ENCODE measurements at places on chromosomes 16 and 17. TPM values are rescaled to one million over a fixed set of nuclear protein-coding genes. Genes with fewer than 3 reads are reported as not detected.

DNA sequence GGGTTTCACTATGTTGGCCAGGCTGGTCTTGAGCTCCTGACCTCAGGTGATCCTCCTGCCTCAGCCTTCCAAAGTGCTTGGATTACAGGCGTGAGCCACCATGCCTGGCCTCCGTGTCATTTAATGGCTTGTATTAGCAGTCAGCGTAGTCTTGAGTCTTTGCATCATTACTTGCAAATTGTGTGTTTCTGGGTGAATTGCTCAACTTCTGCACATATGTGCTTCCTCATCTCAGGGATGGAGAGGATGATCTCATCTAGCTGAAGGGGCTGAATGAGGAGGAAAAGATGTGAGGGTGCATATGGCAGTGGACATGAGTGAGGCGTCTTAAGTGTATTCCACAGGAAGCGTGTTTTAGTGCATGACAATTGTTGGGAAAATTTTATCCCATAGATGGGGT is 155.8 kb downstream of the SNX29 start:
- DNase-seq, result no peak

GRCh38 chr17:49521088-49521450 is 26.0 kb downstream of the NGFR start:
- DNase-seq, result no peak

- DNase-seq, result no peak
These were observed 610 bp downstream of the PIK3R5 start for GRCh38 chr17:8964801-8965393.

GRCh38 chr17:64565563-64565962 is 58.8 kb downstream of the CEP95 start:
- no peak for DNase-seq

- DNase-seq, result peak; percentile 6
These were observed 2.8 kb downstream of the HAGH start for GRCh38 chr16:1823821-1824220.

GRCh38 chr17:73455767-73456166 is 144.0 kb upstream of the CDC42EP4 start:
- DNase-seq, result no peak

DNA sequence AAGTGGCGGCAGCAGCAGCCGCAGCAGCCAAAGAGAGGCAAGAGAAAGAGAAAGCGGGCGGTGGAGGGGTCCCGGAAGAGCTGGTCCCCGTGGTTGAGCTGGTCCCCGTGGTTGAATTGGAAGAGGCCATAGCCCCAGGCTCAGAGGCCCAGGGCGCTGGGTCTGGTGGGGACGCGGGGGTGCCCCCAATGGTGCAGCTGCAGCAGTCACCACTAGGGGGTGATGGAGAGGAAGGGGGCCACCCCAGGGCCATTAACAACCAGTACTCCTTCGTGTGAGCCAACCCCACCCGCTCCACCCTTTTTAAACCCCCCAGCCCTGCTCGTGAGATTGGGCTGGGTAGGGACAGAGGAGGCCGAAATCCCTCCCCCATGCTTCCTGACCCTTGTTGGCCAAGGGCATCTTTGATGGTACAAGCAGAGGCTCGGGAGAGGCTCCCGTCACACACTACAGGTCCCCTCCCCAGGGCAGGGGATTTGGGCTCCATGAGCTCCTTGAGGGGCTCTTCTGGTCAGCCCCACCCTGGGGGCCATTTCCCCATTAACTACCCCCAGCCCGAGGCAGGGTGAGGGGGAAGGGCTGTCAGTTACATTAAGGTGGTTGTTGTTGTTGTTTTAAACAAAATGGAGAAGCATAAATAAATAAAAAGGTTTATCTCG is 4.6 kb upstream of the ATP2A1 start:
- DNase-seq, result peak; percentile 28

DNA sequence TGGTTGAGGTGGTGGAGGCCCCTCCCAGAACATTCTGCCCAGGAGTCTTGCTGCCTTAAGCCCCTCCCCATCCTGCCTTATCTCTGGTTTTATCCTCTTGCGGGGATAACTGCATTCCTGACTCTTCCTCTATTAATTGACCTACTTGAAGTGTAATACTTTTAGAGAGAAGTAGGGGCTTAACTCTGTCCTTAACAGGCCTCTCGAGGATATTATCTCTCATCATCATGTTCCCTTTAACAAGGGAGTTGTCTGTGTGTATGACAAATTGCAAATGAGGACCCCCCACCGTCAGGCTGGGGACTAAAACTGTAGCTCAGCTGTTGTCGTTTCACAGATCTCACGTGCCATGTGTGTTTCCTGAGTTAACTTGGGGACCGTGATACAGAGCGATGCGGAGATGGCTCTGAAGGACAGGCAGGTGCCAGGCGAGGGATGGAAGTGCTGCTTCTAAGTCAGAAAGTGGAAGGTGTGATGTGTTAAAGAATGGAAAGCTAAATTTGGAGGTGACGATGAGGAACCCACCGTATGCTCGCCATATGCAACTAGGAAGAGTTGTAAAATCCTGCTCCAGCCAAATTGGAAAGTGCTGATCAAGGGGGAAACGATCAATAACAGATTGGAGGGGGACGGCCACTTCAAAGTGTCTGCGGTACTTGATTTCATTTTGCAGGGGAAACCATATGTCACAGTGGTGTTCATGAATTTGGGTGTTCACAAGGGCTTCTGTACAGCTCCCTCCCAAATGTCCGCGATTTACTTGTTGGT is 106.3 kb downstream of the RPTOR start:
- DNase-seq, result no peak

DNA sequence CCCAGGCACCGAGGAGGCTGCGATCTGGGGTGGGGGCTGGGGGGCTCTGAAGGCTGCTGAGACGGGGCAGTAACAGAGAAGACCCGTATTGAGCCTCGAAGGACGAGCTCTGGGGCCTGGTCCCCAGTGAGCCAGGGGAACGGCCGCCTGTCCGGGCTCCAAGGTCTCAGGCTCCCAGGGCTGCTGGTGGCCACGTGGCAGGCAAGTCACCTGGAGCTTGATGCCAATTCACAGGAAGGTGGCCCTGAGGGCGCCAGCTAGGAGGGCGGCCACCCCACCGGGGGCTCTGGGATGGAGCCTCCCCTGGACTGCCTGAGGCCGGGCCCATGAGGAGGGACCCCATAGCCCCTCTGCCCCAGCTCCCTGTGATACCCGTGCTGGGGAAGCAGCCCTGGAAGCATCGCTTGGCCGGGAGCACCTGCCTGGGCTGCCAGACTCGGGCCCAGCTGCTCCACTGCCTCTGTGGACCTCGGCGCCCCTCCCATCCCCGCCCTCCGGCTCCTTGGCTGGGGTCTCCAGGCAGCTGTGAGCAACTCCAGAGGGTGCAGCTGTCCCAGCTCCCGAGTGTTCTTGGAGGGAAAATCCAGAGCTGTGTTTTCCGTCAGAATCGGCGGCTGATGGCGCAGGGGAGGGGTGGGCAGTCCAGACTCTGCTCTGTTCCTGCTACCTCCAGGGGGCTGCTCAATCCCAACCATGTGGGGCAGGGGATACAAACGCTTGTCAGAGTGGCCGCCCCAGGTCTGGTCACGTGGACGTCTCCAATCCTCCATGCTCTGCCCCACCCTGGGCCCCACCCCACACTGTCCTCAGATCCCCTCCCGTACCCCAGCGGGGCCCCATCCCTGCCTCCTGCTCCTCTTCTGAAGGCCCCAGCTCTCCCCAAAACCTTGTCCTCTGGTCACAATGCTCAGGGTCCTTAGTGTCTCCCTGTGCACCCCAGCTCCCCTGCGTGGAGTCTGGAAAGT is 67.2 kb upstream of the GNG13 start:
- no peak for DNase-seq

DNA sequence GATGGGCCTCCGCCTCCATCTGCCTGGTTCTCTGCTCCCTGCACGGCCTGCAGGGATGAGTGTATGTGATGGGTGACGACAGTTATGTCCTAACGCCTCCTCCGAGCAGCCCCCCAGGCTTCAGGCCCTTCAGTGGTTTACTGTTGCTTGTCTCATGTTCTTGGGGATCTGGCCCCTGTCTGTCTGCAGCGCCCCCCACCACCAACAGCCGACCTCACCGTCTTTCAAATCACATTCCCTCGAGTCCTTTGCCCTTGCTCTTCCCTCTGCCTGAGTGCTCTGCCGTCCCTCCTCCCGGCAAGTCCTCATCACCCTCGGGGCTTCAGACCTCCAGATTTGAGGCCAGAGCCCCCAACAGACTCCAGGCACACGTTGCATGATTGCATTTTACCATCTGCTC is 18.2 kb downstream of the METTL22 start:
- DNase-seq, result no peak

- DNase-seq, result no peak
These were observed 92.2 kb downstream of the MAF start for GRCh38 chr16:79508294-79508693.

DNA sequence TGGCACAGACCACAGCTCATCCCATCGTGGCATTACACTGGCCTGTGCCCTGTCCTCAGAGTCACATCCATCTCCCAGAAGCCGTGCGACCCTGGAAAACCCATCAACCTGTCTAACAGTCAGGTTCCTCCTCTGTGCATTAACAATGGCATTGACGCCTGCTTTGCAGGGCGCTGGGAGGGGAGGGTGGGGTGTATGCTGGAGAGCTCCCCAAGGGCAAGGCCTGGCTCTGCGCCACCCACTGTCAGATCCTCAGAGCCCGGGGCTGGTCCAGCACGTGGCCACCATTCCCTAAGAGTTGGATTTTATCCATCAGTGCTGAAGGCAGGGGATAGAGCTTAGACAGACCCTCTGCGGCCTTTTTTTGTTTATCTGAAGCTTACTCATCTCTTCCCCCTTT is 28.7 kb downstream of the NOS2 start:
- DNase-seq, result no peak

GRCh38 chr16:17206712-17207111 is 264.0 kb downstream of the XYLT1 start:
- DNase-seq, result no peak

- DNase-seq, result peak; percentile 3
These were observed 415.1 kb downstream of the NPIPA8 start for GRCh38 chr16:17921357-17921978.

DNA sequence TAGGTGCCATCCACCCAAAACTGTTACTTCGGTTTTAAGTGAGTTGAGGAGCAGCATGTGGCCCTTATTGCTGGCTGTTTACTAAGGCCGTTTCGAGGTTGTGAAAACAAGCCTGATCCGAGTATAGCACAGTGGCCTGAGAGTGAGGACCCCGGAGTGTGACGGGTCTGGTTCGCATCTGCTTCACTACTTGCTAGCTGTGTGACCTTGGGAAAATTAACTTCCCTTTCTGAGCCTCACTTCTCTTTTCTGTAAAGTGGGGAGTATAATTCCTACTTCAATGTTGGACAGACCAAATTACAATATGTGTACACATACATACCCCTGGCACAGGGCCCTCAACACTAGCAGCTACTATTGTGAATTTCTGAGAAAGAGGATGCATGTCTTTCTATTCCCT is 11.7 kb upstream of the HEATR6 start:
- DNase-seq, result no peak

DNA sequence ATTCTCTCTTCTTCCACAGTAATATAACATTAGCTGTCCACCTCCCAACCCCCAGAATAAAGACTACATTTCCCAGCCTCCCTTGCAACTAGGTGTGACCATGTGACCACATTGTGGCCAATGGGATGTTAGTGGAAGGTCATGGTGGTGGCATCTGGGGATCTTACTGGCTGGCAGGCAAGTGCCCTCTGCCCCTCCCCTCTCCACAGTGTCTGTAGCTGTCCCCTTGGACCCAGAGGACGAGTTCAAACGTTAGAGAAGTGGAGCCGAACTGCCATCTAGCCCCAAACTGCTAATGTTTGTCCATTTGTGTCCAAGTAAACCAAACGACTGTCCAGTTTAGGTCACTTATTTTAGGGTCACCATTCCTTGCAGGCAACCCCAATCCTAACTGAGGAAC is 26.6 kb upstream of the KCNG4 start:
- peak; percentile 51 for DNase-seq

GRCh38 chr17:45393411-45393810 is 39.3 kb downstream of the ARHGAP27 start:
- no peak for DNase-seq

GRCh38 chr16:47377154-47377553 is 83.7 kb downstream of the ITFG1 start:
- peak; percentile 44 for DNase-seq

DNA sequence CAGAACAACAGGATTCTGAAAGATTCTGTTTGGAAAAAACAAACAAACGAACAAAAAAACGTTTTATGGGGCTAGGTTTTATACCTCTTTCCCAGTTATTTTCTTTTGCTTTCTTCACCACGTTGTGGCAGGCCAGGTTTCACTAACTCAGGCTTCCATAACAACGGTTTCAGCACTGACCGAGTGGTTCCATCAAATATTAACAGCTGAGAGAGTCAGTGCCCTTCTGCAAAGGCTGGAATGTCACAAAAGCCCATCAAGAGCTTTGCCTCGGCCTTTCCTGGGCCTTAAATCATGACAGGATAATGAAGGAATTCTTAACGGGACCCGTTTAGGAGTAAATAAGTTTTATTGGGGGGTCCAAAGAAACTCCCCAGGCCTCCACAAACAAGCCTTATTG is 34.2 kb downstream of the MPHOSPH6 start:
- no peak for DNase-seq

GRCh38 chr16:11356573-11357331 is 11.5 kb downstream of the RMI2 start:
- no peak for DNase-seq

- no peak for DNase-seq
These were observed 378.6 kb downstream of the UTP18 start for GRCh38 chr17:51638971-51639370.

- DNase-seq, result no peak
These were observed 61.4 kb upstream of the ARHGAP44 start for GRCh38 chr17:12727881-12728280.

GRCh38 chr17:4903051-4903818 is at the start of gene CHRNE:
Gene CHRNE (minus strand): TSS chr17:4903098. CDS start chr17:4903063, 35 bp downstream.
- peak; percentile 84 for DNase-seq

- no peak for DNase-seq
These were observed 97.9 kb downstream of the HS3ST3B1 start for GRCh38 chr17:14398766-14399165.

GRCh38 chr17:909642-910323 is 69.8 kb downstream of the NXN start:
- no peak for DNase-seq

- DNase-seq, result peak; percentile 78
These were observed 382.3 kb downstream of the SLC39A11 start for GRCh38 chr17:72710202-72710601.

GRCh38 chr16:67364600-67365235 is 28.6 kb downstream of the TPPP3 start:
- DNase-seq, result no peak

DNA sequence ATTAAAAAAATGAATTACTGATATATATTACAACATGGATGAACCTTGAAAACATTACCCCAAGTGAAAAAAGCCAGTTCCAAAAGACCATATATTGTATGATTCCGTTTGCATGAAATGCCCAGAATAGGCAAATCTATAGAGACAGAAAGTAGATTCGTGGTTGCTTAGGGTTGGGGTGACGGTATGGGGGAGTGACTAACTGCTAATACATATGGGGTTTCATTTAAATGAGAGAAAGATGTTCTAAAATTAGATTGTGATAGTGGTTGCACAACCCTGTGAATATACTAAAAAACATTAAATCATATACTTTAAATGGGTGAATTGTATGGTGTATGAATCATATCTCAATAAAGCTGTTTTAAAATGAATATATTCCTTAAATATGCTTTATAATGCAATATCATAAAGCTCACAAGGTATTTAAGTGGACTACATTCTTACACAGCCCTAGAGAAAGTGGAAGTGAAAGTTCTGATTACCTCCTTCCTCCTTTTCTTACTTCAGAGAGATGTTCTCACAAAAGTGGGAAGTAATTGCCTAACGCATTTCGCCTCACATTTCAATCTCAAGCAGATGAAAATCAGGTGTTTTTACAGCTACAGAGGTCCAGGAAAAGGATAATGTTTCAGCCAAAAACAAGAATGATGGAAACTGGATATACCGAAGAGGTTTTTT is 142.7 kb upstream of the GNAO1 start:
- DNase-seq, result no peak

Gene ZP2
- not detected for total RNA-seq

Gene SLC47A2
- total RNA-seq, result 0.17 TPM

Gene AARSD1
- total RNA-seq, result 34.7 TPM

Gene EPX
- not detected for total RNA-seq

Gene CLEC3A
- total RNA-seq, result not detected

Measured in PC-3 (cell line).